ENCODE measurements at places on chromosomes 2 and 18.

DNA sequence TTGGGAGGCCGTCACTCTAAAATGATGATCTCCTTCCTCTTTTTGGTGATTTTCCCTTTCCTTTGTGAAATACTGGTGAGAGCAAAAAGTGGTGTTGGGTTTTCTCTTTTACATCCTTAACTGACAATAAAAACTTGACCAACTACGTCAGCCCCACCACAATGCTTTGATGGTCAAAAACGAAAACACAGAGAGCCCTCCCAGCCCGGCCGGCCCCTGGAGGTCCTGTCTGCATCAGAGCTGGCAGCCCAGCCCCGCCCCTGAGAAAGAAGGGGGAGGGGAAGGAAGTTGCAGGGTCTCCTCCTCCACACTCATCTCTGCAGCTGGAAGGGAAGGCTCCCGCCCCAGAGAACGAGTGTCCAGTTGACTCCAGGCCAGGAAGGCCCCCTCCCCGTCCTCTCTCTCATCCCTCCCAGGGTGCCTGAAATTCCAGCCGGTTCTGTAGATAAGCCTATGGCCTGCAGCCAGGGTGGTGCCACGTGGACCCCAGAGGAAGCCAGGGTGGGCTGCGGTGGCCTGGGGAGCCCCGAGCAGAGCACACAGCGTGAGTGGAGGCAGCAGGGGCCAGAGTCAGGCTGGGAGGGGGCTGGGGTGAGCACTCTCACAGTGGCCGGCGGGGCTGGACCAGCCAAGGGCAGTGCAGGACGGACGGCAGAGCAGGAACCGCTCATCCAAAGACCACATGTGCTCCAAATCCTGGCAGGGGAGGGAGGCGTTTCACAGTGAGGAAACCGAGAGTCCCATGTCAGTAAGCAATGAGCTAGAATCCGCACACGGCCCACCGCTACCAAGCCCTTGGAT, 19.8 kb downstream of the BIN1 start:
- DNase-seq: no peak

- no peak for DNase-seq
Observed at GRCh38 chr2:99868260-99868659, 274.1 kb downstream of the AFF3 start.

- no peak for DNase-seq
Observed at GRCh38 chr2:126739141-126739540, 83.2 kb downstream of the GYPC start.

DNA sequence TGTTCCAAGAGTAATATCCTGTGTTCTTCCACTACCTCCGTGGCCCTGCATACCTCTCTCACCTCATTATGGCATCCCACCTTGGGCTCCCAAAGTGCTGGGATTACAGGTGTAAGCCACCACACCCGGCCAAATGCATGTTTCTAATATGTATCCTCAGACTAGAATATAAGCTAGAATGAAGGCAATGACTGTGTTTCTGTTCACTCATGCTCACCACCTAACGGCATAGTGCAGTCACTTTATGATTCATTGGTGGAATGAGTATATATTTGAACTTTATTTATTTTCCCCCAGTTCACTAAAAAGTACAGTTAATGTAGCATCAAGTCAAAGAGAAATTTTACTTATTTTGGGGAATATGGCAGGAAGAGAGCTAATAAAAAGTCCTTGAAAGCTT, 11.3 kb downstream of the PIGN start:
- DNase-seq: no peak

DNA sequence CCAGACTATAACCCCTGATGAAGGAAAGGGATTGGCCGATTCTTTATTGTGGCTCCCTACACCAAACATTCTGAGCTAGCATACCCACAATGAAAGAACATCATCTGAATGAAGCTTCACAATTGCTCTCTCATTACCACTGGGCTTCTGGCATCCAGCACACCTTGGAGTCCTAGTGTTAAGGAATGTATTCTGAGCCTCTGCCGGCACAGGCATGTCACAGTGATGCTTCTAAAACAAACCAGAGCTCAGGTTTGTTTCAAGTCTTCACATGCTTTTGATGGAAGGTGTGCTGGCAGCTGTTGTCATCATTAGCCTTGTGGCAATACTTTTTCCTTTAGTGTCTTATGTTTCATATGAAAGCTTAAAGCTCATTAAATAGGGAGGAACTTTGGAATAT, 76.3 kb upstream of the RBBP8 start:
- DNase-seq: no peak

- no peak for DNase-seq
Observed at GRCh38 chr2:18267501-18267900, 293.0 kb downstream of the RDH14 start.

DNA sequence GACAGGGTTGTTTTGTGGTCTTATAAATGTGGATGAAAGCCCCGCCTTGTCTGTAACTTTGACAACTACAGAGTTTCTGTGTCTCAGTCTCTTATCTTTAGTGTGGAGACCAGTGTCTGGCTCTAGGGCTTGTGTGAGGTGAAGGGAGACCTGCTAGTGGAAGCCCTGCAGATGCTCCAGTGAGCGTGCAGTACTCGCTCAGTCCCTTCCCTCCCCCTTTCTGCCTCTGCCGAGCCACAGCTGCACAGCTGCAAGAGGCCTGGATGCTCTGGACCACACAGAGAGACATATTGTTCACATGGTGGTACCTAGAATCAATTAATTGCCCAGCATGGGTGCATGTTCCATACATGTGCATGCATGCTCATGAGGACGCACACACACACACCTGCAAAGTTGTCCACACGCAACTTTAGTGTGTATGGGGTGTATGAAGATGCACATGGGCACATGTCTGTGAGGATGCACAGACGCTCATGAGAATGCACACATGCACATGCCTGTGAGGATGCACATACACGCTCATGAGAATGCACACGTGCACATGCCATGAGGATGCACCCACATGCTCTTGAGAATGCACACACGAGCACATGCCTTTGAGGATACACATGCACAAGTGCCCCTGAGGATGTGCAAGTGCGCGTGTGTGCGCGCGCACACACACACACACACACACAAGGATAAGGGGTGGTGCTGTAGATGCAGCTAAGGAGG, 282.1 kb upstream of the HS6ST1 start:
- DNase-seq: no peak

GRCh38 chr2:128894896-128895295, 576.2 kb upstream of the HS6ST1 start:
- no peak for DNase-seq

GRCh38 chr2:118065921-118066511, 22.3 kb upstream of the INSIG2 start:
- no peak for DNase-seq

- no peak for DNase-seq
Observed at GRCh38 chr2:19736191-19736831, 165.5 kb downstream of the TTC32 start.

- no peak for DNase-seq
Observed at GRCh38 chr2:127421116-127421800, 3.0 kb downstream of the PROC start.

GRCh38 chr2:28152585-28153280, 239.9 kb upstream of the FOSL2 start:
- no peak for DNase-seq

DNA sequence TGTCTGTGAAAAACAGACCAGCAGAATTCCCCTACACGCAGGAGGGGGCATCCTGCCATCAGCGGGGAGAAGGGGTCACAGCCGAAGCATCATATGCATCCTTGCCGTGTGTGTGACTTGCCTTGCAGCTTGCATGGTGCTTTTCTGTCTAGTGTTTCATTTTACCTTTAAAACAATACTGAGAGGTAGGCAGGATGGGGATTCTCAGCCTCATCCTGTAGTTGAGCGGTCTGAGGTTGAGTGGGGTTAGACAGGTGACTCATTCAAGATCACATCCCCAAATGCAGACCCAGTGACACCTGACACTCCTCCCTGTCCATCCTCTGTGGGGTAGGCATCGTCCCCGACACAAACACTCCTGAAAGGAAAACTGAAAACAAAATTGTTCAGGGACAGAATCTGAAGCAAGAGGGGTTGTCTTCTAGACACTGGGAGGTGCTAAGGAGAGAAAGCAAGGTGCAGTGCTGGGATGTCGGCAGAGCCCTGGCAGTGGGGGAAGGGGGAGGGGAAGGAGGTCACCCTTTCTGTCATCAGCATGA, 7.9 kb downstream of the ARL4C start:
- DNase-seq: peak; percentile 77

- DNase-seq: no peak
Observed at GRCh38 chr2:203908066-203908796, 28.3 kb upstream of the ICOS start.

- DNase-seq: no peak
Observed at GRCh38 chr2:28486526-28486925, 9.3 kb upstream of the PLB1 start.

- no peak for DNase-seq
Observed at GRCh38 chr2:174840436-174840835, 76.2 kb upstream of the CHRNA1 start.

DNA sequence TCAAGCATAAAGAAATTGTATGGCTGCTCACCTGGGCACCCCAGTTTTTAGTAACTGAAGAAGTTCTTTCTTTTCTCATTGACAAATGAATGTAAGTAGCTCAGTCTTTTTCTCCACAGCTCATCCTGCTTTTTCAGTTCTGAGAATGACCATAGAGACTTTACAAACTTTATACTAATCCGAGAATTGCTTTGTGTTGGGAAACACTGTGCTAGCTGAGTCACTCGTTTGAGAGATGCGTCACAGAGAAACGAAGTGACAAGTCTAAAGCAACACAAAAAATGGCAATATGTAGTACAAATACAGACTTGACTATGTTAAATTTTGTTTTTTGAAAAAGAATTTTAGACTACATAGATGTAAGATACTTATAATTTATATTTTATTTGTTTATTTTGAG, 9.0 kb downstream of the LRRTM4 start:
- no peak for DNase-seq

DNA sequence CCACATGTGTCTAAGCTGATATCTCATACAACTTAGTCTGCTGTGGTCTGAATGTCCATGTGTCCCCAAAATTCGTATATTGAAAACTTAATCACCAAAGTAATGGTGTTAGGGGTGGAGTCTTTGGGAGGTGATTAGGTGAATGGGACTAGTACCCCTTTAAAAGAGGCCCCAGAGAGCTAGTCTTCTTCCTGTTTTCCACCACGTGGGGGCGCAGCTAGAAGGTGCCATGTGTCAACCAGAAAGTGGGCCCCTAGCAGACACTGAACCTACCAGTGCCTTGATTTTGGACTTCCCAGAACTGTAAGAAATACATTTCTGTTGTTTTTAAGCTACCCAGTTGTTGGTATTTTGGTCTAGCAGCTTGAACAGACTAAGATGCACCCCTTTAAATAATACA, 86.6 kb downstream of the ASB1 start:
- DNase-seq: no peak

- DNase-seq: no peak
Observed at GRCh38 chr18:183769-184168, 25.4 kb downstream of the USP14 start.

Data from stimulated activated naive CD4-positive, alpha-beta T cell (primary cell).